ENCODE measurements at places on chromosomes 12 and 14.

GRCh38 chr14:61076556-61076955 lies 95.5 kb downstream of the SLC38A6 start:
- DNase-seq: no peak

DNA sequence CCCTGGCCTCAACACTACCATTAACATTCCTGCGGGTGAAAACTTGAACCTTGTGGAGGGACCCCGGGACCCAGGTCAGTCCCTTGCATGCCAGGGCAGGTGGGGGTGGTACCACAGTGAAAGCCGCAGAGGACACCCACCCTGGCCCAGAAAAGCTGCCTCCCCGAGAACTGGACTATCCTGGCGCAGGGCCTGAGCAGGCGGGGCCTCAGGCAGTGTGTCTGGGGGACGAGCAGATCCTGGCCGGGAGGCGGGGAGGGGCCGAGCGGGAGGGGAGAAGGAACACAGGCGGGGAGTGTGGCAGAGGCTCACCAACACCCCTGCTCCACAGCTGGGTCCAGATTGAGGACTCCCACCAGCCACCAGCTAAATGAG lies 10.0 kb downstream of the AHNAK2 start:
- DNase-seq: no peak

- no peak for DNase-seq
These were observed 135.1 kb downstream of the SLC38A1 start for GRCh38 chr12:46133751-46134150.

DNA sequence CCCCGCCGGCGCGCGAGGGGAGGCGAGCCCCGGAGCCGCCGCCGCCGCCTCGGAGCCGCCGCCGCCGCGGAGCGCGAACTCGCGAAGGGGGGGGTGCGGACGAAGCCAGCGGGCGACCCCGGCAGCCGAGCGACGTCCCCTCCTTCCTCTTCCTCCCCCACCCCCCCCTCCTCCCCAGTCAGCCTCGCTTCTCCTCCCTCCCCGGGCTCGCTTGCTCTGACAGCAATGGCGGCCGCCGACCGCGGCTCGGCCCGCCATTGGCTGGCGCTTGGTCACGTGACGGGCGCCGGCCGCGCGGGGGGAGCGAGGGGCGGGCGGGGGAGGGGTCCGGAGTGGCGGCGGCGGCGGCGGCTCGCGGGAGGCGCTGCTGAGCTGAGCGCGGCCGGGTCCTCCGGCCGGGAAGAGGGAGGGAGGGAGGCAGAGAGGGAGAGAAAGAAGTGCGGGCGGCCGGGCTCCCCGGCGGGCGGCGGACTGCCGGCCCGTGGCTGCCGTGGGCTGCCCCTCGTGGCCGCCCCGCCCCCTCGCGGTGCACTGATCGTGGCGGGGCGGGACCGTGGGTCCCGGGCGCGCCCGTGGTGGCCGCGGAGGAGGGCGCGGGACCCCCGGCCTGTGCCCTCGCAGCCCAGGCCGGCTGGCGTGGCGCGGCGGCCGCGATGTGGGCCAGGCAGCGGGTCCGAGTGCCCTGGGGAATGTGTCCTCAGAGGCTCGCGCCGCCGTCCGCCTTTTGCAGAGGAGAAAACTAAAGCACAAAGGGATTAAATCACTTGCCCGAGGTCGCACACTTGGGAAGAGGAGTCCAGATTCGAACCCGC lies at the start of gene MED13L:
Gene MED13L (minus strand): TSS at position 227 of the 812 bp plus-strand sequence. CDS start 562 bp downstream, outside the sequence.
- peak; percentile 99 for DNase-seq

- no peak for DNase-seq
These were observed 198.2 kb upstream of the RGS6 start for GRCh38 chr14:71734076-71734475.

DNA sequence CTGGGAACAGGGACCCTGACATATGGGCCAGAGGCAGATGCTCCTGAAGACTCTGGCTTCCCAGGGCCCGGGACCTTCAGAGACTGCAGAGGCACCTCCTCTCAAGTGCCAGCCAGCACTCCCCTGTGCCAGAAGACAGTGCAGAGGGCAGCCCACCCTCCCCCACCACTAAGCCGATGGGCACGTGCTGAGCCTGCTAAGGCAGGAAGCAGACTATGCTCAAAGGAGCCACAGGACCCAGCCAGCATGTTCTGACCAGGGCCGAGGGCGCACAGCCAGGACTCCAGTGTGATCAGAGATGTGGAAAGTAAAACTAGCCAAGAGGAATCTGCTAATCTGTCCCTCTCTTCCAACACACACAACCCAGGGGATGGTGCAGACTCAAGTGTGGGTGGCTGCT lies 29.8 kb downstream of the DIO3 start:
- DNase-seq: no peak

- DNase-seq: no peak
These were observed 61.7 kb downstream of the MYRFL start for GRCh38 chr12:69886715-69887114.

GRCh38 chr12:106068296-106068695 lies 70.5 kb downstream of the NUAK1 start:
- DNase-seq: no peak

- no peak for DNase-seq
These were observed 133.5 kb downstream of the LLPH start for GRCh38 chr12:65997056-65997455.

DNA sequence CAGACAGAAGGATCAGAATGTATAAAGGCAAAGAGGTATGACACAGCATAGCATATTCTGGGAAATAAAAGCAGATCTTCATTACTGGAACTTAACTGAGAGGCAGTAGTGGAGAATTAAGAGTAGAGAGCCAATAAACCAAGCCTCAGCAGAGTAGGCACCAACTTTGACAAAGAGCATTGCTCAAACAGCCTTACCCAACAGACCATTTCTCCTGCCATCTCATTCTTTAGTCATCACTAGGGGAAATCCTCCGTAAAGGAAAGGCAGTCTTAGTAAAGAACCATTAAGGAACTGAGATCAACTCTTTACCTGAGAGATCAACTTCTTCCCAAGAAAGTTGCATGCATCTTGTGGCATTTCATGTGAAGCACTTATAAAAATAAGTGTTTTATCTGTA lies 36.6 kb downstream of the SENP1 start:
- DNase-seq: no peak

DNA sequence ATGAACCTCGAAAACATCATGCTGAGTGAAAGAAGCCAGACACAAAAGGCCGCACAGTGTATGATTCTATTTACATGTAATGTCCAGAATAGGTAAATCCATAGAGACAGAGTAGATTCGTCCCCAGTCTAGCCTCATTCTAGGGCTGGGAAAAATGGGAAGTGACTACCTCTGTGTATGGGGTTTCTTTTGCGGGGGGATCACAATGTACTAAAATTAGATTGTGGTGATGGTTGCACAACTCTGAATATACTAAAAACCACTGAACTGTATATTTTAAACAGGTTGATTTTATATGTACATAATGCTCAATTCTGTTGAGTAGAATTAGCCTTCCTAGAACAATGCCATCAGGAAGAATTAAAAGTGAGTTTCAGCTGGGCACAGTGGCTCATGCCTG lies 6.3 kb upstream of the RILPL2 start:
- DNase-seq: no peak

GRCh38 chr12:90922145-90922627 lies 32.8 kb downstream of the CCER1 start:
- DNase-seq: no peak

DNA sequence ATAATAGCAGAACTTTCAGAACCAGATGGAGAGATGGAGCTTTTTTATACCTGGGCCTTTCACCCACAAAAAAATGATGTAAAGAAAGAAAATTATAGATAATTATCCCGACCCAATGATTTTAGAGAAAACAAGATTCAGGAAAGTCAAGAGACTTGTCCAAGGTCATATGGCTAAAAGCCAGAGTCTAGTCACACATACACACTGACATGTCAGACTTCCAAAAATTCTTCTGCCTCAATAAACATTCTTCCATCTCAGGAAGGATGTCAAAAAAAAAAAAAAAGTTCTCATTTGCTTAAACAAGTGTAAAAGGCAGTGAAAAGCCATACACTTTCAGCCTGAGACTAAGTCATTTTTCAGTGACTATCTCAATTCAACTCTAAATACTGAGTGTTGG lies 116.0 kb downstream of the PRICKLE1 start:
- no peak for DNase-seq

DNA sequence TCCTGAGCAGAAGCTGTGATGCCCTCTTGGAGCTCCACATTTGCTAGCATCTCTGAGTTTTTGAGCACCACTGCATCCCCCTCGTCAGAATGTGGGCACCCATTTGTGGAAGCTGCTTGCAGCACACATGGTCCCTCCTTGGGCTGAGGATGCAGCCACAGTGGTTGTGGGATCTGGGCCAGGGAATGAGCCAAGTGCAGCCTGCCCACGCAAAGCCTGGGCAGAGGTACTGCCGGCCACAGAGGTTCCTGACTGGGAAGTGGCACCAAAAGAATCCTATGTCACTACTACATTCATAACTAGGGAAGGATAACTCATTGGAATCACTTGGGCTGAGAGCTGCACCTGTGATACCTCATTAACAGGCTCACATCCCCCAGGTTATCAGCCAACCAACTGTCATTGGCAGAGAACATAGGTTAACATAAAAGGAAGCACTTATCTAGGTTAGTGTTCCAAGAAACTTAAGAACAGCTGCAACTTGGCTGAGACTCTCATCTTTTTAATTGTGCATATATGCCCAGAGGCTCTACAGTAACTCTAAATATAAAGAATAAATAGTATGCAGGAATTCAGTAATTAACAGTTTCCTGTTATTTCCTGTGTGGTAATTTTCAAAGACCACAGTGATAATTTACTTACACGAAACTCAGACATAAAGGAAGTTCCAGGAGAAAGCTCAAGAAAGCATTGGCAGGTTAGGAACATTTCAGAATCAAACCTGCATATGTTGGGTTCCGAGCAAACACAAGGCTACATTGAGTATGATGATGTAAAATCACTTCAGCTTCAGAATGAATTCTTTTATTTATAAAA lies 145.3 kb downstream of the BCAT1 start:
- DNase-seq: no peak

GRCh38 chr12:93860668-93861373 lies 183.6 kb downstream of the CRADD start:
- DNase-seq: no peak

DNA sequence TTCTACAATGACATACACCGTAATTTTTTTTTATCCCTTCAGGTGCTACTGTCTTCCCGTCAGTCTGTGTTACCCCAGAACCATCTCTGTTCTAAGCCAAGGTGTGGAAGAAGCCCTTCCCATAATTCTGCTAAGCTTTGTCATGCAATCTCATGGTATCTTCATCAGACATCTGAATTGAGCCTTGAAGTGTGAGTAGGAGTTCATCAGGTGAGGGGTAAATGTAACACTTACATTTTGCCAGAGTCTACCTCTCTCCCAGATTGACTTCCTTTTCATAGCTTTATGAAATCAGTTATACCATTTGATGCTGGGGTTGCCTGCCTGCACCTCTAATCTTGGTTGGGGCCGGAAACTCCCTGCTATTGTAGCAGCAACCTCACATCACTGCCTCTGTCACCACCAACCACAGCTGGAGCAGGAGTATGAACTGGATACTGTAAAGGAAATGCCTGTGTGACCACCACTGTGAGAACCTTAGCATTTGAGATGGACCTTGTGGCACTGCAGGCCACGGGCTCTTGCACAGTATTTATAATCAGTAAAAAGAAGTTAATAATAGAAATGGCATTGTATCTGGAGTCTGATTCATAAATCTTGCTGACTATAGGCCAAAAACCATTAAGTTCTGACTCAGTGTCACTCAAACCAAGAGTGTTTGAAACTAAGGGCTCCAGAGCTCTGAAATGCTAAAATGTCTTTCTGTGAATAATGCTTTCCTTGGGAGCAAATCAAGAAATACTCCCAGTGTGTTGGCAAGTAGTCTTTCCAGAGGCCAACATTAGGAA lies 58.7 kb upstream of the STK38L start:
- no peak for DNase-seq

GRCh38 chr12:3191450-3191849 lies 114.3 kb downstream of the TSPAN9 start:
- no peak for DNase-seq

- no peak for DNase-seq
These were observed 16.3 kb downstream of the CREBL2 start for GRCh38 chr12:12628013-12628412.

DNA sequence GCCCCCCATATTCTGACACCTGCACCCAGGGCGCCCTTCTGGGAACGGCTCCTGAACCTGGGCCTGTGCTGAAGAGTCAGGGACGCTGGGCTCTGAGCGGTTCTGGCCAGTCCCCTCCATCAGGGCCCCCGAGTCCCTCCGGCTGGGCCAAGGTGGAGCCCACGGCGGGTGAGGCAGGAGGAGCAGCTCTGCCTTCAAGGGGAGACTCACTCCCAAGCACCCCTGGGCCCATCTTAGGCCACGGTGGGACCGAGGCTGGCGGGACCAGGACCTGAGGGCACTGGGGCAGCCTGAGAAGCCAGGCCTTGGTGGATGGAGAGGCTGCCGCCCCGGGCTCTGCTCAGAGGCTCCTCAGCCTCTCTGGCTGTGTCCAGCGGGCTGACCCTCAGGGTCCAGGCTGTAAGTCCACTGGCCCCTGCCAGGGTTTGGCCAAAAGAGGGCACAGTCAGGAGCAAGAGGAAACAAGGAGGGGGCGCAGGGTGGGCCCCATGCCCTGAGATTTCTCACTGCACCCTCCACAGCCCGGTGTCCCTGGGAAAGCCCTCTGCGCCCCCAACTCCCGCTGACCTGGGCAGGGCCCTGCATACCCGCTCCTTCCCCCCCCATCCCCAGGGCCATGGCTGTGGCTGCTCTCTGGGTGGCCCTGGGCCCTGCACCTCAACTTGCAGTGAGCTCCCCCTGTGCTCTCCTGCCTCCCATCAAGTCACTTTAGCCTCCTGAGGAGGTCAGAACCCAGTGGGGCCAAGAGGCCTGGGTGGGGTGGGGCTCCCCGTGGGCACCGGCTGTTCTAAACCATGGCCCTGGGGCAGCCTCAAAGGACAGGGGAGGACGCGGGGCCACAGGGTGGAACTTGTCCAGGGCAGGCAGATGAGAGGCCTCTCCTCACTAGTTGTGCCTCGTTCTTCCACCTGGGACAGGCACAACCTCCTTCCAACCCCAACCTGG lies 266.4 kb upstream of the SFSWAP start:
- DNase-seq: no peak

DNA sequence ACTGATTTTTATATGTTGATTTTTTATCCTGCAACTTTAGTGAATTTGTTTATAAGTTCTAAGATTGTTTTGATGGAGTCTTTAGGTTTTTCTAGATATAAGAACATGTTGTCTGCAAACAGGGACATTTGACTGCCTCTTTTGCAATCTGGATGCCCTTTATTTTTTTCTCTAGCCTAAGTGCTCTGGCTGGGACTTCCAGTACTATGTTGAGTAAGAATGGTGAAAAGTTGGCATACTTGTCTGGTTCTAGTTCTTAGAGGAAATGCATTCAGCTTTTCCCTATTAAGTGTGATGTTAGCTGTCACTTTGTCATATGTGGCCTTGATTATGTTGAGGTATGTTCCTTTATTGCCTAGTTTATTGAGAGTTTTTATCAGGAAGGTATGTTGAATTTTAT lies 68.1 kb downstream of the ERC1 start:
- no peak for DNase-seq
